ENCODE measurements at places on chromosomes 1 and 21.
A peak's percentile ranks its signal among the peaks of the same experiment; 100 is the strongest.

DNA sequence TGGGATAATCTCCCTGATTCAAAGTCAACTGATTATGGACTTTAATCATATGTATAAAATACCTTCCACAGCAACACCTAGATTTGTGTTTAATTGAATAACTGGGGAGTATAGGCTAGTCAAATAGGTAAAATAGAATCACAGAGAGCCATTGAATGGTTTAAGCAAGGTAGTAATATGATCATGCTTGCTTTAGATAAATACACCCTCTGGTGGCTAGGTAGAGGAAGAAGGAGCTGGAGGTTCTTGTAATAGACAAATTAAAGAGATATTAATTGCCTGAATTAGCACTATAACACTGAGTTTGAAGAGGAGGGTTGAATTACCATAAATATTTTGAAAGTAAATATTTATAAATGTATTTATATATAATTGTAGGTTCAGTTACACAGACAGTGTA is 40.3 kb downstream of the DIRAS3 start:
- DNase-seq, result no peak

DNA sequence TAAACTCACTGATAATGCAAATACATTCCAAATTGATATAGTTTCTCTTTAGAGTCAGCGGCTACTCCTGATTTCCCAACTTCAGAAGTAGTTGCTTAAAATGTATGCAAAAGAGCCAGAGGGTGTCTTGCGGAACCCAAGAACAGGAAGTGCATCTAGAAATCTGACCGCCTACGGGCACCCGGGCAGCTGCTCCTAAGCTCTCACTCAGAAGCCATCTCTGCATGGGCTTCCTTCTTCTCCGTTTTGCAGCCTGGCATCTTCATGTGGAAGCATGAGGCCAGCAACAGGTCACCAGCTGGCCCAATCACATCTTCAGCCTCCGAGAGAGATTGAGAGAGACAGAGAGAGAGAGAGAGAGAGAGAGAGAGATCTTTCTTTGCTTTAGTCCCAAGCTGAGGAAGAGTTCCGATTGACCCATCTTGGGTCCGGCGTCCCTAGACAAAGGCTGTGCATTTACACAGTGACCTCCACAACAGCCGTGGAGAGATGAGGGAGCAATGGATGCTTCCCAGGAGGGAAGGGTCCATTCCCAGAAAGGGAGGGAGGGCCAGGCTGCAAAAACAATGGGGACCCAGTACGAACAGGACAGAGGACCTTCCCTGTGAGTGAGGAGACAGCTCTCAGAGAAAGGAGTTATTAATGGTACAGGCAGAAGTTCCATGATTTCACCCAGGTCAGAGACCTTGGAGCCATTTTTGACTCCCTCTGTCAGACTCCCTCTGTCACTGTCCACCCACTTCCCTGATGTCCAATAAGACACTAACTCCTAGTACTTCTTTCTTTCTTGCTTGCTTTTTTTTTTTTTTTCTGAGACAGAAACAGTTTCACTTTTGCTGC is 28.2 kb upstream of the SLC30A1 start:
- DNase-seq, result no peak

GRCh38 chr1:62384276-62385005 is 52.4 kb upstream of the USP1 start:
- no peak for DNase-seq

GRCh38 chr1:19866758-19867157 is 15.4 kb upstream of the OTUD3 start:
- no peak for DNase-seq

DNA sequence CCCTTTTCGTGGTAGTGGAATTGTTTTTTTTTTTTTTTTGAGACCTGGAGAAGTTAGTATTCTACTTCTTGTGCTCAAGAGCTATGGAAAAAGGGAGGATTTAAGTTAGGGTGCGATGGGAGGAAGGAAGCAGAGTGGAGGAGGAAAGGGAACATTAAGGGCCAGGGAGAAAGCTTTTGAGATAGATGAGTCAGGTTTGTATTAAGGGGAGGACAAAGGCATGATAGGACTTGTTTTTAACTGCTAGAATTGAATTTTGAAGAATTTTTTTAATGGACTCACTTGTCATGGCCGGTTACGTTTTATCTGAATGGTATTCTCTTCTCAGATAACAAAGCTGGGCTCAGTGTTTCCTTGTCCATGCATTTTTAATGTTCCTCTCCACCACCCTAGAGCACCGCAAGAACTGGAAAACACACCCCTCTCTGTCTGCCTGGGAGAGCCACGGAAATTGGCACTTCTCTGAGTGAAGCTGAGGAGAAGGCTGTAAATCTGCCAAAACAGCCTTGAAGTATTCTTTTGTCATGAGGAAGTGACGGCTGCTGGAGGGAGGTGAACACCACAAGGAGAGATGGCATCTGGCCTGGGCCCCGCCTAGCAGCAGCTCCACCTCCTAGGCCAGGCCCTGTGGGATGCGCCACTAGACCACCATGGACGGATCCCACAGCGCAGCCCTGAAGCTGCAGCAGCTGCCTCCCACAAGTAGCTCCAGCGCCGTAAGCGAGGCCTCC is 3.5 kb downstream of the NIPAL3 start:
- no peak for DNase-seq

- DNase-seq, result no peak
These were observed 31.5 kb downstream of the TMCO1 start for GRCh38 chr1:165737196-165737595.

DNA sequence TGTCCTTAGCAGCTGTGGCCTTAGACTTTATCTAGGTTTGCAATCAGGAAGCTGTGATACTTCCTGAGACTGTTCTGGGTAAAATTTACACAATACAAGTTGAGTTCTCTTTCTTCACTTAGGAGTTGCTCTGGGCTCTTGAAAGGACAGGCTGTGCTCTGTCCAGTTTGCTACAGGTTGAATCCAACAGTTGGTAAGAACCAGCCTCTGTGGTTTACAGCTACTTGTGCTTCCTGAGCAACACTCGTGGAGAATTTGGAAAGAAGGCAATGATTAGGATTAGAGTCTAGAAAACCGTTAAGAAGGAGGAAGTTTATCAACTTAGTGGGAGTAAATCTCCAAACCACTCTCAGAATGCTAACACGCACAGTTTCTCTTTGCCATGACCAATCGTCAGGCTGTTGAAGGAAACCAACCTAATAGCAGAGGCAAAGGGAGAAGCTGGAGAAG is 26.8 kb downstream of the GFI1 start:
- no peak for DNase-seq

- DNase-seq, result no peak
These were observed 71.0 kb downstream of the DYRK1A start for GRCh38 chr21:37437376-37438080.

- DNase-seq, result no peak
These were observed 32.7 kb downstream of the HSPG2 start for GRCh38 chr1:21904454-21904703.

GRCh38 chr1:202288177-202288576 is 53.6 kb downstream of the UBE2T start:
- DNase-seq, result no peak

DNA sequence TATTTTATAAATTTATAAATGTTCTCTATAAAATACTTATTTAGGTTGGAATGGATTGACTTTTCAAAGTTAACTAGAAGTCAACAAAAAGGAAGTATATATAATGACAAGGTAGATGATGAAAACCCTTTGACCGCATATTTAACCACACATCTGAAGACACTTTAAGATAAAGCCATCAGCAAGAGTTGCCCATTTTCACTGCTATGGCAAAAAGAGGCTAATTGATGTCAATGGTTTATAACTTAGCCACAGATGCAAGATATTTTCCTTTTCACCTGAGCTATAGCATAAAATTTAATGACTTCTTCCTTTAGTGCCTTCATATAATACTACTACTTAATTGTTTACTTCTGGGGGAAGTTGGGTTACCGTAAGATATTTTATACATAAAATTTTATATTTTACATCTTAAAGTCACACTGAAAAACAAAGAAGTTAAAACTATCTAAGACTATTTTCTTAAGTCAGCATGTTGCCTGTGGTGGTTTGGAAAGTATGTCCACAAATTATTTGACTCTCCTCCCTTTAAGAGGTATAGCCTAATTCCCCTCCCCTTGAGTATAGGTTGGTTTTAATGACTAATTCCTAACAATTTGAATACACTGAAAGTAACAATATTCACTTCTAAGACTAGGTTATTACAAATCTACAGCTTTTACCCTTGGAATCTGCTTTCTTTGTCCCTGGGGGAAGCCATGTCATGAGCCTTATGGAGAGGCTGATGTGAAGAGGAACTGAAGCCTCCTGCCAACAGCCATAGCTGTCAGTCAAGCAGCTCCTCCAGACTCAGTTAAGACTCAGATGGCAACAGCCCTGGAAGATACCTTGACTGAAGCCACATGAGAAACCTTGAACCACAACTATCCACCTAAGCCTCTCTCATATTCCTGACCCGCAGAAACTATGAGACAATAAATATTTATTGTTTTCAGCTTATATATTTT is 40.3 kb upstream of the LRRC8B start:
- DNase-seq, result no peak

DNA sequence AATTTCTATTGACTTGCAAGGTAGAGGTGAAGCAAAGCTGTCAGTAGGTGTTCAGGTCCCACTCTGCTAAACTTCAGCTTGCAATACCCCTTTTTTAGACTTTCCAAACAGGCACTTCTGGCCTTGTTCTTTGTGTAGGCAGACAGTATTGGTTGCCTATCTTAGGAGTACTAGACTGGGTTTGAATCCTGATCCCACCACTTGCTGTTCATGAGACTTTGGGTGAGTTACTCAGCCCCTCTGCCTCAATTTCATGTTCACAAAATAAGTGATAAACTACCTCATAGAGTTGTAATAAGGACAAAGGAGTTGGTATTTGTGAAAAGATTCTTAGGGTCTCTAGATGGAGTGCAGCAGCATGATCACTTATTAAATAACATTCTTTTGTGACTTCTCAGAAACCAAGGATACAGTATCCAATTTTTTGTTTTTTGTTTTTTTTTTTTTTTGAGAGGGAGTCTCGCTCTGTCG is 5.2 kb downstream of the RCC1 start:
- DNase-seq, result no peak

DNA sequence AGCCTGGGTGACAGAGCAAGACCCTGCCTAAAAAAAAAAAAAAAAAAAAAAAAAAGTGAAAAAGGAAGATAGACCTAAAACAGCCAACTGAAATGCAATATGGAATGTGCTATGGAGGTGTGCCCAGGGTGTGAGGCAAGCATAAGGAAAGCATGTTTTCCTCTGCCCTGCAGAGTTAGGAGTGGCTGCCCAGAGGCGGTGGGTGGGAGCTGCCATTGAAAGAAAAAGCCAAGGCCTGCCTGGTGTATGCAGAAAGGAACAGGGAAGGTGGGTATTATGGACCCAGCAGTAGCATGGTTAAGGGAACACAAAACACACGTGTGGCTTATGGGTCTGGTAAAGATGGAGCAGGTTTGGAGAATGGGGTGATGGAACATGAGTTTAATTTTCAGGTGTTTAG is 8.9 kb downstream of the CD244 start:
- no peak for DNase-seq

DNA sequence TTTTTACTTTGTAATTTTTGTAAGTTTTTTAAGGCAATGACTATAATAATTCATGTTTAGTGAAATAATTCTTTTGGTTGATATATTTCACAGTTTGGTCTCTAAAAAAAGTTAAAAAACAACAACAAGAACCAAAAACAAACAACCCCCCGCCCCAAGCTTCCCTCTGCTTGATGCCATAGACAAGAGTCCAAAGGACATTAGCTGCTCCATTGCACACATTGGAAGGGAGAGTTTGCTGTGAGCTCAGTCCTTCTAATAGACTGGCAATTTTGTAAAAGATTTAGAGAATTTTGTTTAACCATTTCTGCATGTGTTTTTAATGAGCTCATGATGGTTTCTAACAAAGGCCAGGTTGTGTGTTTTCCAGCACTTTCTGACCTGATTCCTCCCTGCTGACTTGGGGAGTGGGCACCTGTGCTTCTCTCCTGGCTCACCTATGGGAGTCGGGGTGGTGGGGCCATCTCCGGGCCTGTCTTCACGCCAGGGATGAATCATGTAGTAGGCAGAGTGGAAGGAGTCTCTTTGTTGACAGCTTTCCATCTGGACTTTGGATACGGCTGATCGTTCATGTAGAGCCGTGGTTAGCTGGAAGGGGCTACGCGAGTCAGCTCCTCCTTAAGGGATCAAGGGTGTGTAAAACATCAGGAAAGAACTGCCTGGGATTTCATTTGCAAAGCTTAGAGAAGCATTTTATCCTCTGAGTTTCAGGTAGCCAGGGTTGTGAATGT is 14.1 kb downstream of the ZBTB18 start:
- DNase-seq, result no peak

DNA sequence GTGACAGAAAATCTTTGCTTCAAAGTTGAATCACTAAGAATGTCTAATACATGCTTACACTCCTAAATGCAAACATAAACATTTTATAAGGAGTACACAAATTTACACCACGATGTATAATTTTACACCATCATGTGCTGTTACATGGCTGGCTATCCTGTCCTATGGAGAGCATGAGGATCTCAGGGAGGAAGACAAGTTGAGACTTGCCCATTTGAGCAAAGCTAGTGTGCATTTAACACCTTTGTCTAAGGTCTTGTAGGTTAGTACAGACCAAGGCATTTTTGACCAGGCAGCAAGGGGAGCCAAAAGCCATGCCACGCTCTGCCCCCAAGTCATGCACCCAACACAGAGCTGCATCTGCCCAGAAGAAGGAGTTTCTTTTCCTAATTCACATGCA is 14.5 kb upstream of the COG2 start:
- no peak for DNase-seq

- DNase-seq, result no peak
These were observed 676.0 kb downstream of the PLA2G4A start for GRCh38 chr1:187504779-187505178.

- no peak for DNase-seq
These were observed 106.2 kb downstream of the DHRS3 start for GRCh38 chr1:12511516-12512468.

GRCh38 chr1:113191579-113192076 is 118.6 kb downstream of the LRIG2 start:
- no peak for DNase-seq

DNA sequence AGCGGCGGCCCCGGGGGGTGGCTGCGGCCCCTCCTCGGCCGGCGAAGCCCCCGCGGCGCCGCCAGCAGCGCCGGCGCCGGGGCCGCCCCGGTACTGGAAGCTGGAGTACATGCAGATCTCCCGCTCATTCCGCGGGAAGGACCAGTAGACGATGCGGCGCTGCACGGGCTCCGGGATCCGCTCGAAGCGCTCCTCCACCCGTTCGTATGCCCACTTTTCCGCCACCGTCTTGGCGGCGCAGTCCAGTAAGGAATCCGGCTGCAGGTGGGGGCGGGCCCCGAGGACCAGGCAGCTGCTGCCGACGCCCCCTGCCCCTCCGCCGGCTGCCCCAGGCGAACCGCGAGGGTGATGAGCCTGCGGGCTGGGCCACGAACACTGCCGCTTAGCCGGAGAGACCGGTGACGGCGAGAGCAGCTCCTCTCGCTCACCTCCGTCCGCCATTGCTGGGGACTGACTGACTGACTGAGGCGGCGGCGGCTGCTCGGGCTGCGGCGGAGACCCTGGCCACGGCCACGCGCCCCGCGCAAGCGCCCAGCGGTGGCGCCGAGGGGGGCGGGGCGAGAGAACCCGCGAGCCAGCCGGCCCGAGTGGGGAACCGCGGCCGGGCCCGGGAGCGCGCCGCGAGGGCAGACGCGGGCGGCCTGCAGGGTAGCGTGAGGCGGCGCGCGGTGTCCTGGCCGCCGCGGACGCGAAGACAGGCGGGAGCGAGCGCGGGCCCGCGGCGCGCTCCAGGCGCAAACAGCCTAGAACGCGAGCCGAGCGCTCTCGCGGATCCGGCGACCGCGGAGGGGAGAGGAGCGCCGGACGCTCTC is at the start of gene ZSWIM5:
TSS of gene ZSWIM5 (minus strand) at position 696 of the 812 bp plus-strand sequence. CDS start at position 441, 255 bp downstream.
- DNase-seq, result peak; percentile 65
